Endodermal cell (in vitro differentiated cells): ENCODE measurements at places on chromosomes 13 and 19. TPM values are rescaled to one million over a fixed set of nuclear protein-coding genes. Genes with fewer than 3 reads are reported as not detected.

The ZNF878 gene
- total RNA-seq: 1.9 to 3.7 TPM (median 3.6 TPM) in 3 replicates

The RGS9BP gene
- total RNA-seq: not detected in 3 replicates

The CYP2A6 gene
- not detected in 3 replicates for total RNA-seq

The GAPDHS gene
- not detected in 2 replicates for total RNA-seq

The APLP1 gene
- total RNA-seq: 8.6 and 10.6 TPM in 2 replicates

The SMIM44 gene
- total RNA-seq: not detected in 2 replicates

The POLR1G gene
- total RNA-seq: 14.5 and 16.0 TPM in 2 replicates

The LRRC4B gene
- 5.4 to 7.0 TPM (median 6.7 TPM) in 3 replicates for total RNA-seq

The CPT1C gene
- total RNA-seq: 43.0 to 60.8 TPM (median 59.7 TPM) in 3 replicates

The ZNF417 gene
- 20.0 to 30.9 TPM (median 28.0 TPM) in 3 replicates for total RNA-seq

- DNase-seq: no peak
Observed at GRCh38 chr13:32723987-32724386, 137.7 kb downstream of the PDS5B start.

- DNase-seq: peak; percentile 64
Observed at GRCh38 chr13:38824342-38824741, 137.5 kb downstream of the FREM2 start.

GRCh38 chr13:109859216-109859835 is 72.9 kb upstream of the IRS2 start:
- peak; percentile 43 for DNase-seq

DNA sequence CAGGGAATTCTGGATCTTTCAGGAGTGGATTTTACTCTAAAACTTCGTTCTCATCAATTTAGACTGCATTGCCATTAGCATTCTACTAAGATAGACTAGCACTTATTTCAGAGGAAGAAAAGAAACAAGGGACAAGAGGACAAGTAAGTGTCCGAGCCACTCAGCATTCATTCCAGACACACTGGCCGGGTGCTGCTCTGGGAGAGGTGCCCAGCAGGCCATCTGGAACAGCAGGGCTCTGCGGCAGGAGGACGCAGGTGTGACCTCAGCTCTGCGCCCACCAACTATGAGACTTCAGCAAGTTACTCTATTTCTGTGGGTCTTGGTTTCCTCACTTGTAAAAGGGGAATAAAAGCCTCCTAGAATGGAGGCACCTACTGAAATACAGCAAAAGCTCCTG is 4.2 kb downstream of the EPS15L1 start:
- no peak for DNase-seq

- peak; percentile 96 for DNase-seq
Observed at GRCh38 chr19:17294051-17294891, 9.0 kb downstream of the ABHD8 start.

DNA sequence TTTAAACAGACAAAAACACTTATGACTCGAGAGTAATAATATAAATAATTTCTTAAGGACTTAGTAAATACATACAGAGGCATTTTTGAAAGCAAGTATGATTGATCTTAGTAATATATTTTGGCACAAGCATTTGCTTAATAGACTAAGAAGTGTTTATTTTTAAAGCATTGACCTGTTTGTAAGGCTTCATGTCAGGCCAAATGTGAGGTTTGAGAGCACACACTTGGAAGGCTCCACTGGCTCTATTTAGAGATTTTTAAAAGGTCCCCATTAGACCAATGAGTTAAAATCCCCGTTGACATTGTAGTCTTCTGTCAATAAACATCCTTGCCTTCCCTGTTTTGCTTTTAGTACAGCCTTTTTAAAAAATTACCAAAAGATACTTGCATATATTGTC is 50.4 kb downstream of the ATP8A2 start:
- DNase-seq: no peak

DNA sequence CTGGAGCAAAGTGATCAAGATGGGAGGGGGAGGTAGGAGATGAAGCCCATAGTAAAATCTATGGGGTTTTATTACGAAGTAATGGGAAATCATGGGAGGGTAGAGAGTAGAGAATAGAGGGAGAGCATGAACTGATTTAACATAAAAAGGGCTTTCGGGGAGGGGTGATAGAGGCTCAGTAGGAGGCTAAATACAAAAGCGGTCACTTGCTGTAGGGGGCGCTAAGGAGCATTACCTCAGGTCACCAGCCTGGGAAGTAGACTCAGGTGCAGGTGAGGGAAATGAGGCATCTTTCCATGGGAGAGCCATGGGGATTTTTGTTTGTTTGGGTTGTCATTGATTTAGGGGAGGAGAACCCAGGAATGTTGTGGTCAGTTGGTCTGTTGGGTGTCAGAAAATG is 14.1 kb downstream of the KRTDAP start:
- peak; percentile 83 for DNase-seq

- no peak for DNase-seq
Observed at GRCh38 chr13:34223984-34224383, 406.0 kb downstream of the RFC3 start.

DNA sequence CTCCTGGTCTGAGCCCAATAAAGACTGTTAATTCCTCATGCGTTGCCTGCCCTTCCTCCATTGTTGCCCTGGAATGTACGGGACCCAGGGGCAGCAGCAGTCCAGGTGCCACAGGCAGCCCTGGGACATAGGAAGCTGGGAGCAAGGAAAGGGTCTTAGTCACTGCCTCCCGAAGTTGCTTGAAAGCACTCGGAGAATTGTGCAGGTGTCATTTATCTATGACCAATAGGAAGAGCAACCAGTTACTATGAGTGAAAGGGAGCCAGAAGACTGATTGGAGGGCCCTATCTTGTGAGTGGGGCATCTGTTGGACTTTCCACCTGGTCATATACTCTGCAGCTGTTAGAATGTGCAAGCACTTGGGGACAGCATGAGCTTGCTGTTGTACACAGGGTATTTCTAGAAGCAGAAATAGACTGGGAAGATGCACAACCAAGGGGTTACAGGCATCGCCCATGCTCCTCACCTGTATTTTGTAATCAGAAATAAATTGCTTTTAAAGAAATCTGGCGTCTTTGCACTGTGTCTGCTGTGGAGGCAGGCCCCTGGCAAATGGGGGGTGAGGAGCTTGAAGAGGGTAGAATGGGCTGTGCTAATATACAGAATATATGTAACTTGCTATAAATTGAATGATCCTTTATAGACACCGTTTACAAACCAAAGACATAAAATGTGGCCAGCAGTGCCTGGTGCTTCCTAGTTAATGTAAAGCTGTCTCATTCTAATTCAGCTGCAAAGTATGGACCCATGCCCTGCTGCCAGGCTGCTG is 4.2 kb upstream of the RPS11 start:
- DNase-seq: no peak

GRCh38 chr13:49789968-49790367 is 2.5 kb downstream of the KPNA3 start:
- DNase-seq: no peak

DNA sequence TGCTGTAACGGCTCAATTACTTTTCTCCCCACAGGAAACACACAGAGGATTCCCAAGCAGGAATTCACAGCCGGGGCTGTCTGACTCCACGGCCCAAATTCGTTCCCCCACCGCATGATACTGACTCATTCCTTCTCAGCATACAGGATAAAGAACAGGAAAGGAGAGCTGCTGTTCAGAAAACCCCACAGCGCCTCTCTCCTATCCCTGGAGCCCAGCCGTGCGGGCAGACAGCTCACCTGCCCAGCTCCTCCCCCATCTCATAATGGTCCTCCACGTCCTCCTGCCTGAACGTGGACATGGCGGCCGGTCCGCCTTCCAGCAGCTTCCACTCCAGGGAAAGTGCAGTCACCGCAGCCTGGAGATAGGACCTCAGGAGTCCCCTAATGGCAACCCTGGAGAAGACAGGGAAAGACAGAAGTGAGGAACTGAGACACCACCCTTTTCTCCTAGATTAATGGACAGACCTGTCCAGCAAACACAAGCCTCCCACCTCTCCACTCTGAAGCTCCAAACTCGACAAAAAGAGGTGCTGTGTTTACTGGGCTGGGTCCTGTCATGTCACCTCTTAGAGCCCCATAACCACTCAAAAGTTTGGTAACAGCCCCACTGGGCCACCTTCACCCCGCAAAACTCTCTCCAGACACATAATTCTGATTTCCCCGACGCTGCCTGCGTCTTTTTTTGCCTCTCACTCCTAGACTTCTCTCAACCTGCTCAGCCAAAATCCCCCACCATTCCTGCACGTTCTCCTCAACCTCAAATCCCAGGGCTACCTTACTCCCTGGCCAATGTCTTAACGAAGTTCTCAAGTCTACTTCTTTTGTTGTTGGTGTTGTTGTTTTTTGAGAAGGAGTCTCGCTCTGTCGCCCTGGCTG is 1.2 kb downstream of the DAPK3 start:
- peak; percentile 88 for DNase-seq

- no peak for DNase-seq
Observed at GRCh38 chr13:73177017-73177416, 118.2 kb downstream of the KLF5 start.

- DNase-seq: no peak
Observed at GRCh38 chr13:34145061-34145460, 327.1 kb downstream of the RFC3 start.

DNA sequence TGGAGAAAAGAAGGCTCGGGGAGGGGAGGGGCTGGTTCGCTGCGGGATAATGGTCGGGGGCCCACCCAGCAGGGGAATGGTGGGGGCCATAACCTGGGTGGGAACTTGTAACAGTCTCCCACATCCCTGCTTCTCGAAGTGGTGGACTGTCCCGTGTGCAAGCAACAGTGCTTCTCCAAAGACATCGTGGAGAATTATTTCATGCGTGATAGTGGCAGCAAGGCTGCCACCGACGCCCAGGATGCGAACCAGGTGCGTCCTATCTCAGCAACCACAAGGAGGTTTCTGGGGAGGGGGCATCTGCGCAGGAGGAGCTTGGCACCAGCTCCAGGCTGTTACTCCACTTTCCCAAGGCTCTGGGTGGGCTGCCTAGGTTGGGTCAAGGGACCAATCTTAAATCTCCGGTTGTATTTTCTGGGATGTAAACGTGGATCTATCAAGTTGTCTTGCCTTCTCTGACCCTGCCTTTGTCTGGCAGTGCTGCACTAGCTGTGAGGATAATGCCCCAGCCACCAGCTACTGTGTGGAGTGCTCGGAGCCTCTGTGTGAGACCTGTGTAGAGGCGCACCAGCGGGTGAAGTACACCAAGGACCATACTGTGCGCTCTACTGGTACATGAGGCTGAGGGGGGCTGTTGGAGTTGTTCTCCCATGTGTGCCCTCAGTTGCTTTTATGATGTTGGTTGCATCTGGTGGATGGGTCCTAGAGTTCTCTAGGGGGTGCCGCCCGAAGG is 1.6 kb downstream of the TRIM28 start:
- DNase-seq: peak; percentile 52

GRCh38 chr13:51770681-51771417 is 33.1 kb downstream of the DHRS12 start:
- peak; percentile 49 for DNase-seq
